Ovary (tissue), 10 donors: ENCODE measurements at places on chromosomes 16 and 17.
A peak's percentile ranks its signal among the peaks of the same experiment; 100 is the strongest.

DNA sequence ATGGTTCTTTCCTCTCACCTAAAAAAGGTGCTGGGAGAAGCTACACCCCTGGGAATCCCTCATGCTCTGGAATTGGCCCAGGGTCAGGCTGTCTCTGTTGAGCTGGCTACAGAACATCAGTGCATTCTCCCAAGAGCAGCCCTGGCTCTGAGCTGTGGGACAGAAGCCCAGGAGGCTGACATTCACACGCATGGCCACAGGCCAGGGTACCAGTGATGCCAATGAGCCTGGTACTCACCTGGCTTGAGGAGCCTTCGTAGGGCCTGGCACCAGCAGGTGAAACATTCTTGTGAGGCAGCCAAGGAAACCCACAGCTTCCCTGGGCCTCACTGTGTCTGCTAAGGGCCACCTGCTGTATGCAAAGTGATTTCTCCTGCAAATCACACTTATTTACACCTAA is 121.7 kb upstream of the CCL2 start:
- H3K4me1 ChIP-seq = no peaks in the 10 kb centered on the region
- H3K36me3 ChIP-seq = no peaks in the 10 kb centered on the region
- H3K27ac ChIP-seq = no peak overlapping the region
- H3K4me3 ChIP-seq = no peak overlapping the region

GRCh38 chr16:15942931-15943690 is 6.3 kb upstream of the ABCC1 start:
- H3K4me3 ChIP-seq = no peak overlapping the region
- H3K4me1 ChIP-seq = no peaks in the 10 kb centered on the region
- no peak for DNase-seq
- H3K27me3 ChIP-seq = no peaks in the 10 kb centered on the region

DNA sequence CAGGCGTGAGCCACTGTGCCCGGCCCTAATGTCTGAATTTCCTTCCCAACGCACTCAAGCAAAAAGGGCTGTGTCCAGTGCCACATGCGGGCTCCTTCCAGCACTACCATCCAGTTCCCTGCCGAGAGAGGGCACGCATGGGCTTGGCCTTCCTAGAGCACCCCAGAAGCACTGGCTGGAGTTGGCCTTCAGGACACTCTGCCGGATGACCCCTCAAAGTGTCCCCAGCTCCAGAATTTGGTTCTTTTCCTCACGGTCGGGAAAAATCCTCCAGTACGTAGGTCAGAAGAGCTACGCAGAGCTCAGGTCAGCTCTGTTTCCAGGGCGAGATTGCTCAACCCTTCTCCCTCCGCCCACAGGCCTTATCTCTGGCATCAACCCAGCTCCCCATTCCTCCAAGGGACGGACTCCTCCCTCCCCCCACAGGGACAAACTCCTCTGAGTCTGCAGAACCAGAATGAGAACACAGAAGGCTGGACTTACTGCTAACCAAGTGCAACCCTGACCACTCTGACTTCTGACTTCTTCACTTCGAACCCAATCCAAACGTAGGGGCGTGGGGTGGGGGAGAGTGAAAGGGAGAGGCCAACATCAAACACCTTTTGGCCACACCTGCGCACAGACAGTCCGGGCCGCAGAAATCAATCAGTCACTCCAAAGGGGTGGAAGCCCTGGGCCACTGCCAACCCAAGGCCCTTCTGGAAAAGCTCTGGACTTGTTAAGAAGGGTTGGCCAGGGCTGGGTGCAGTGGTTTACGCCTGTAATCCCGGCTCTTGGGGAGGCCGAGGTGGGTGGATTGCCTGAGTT is 3.6 kb downstream of the CDC42EP4 start:
- no peaks in the 10 kb centered on the region for H3K27me3 ChIP-seq
- peak overlapping the region; percentile 100 for H3K4me3 ChIP-seq
- DNase-seq = peak; percentile 91
- no peaks in the 10 kb centered on the region for H3K36me3 ChIP-seq

- no peaks in the 10 kb centered on the region for H3K27me3 ChIP-seq
- H3K36me3 ChIP-seq = no peaks in the 10 kb centered on the region
- no peak overlapping the region for H3K4me3 ChIP-seq
- peaks cover 3% of the 10 kb centered on the region for H3K4me1 ChIP-seq
- no peak for DNase-seq
- no peak overlapping the region for H3K27ac ChIP-seq
Measured at GRCh38 chr16:84110527-84110926, 6.2 kb downstream of the MBTPS1 start.

GRCh38 chr17:79045842-79046196 is 21.9 kb downstream of the C1QTNF1 start:
- no peaks in the 10 kb centered on the region for H3K27me3 ChIP-seq
- H3K36me3 ChIP-seq = no peaks in the 10 kb centered on the region
- H3K27ac ChIP-seq = no peak overlapping the region
- peak; percentile 82 for DNase-seq
- H3K4me1 ChIP-seq = peaks cover 2% of the 10 kb centered on the region

DNA sequence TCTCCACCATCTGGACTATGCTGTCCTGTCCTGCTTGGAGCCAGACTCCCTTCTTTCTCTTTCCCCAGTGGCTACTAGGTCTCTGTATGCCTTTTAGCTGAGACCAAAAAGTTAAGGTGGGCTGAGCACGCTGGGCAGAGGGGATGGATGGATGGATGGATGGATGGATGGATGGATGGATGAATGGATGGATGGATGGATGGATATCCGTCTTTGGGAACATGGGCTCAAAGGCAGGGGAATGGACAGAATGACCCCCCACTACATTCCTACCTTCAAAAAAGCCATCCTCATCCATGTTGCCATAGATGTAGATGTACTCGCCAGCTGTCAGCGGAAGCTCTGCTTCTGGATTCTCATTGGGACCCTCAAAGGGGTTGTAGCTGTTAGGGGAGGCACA is 12.8 kb downstream of the TSPOAP1 start:
- no peaks in the 10 kb centered on the region for H3K4me1 ChIP-seq
- H3K4me3 ChIP-seq = no peak overlapping the region
- H3K27ac ChIP-seq = no peak overlapping the region

- no peaks in the 10 kb centered on the region for H3K36me3 ChIP-seq
- H3K4me1 ChIP-seq = peaks cover 11% of the 10 kb centered on the region
- DNase-seq = no peak
- no peak overlapping the region for H3K27ac ChIP-seq
- no peaks in the 10 kb centered on the region for H3K27me3 ChIP-seq
Measured at GRCh38 chr16:3460121-3460520, 16.6 kb downstream of the NAA60 start.

DNA sequence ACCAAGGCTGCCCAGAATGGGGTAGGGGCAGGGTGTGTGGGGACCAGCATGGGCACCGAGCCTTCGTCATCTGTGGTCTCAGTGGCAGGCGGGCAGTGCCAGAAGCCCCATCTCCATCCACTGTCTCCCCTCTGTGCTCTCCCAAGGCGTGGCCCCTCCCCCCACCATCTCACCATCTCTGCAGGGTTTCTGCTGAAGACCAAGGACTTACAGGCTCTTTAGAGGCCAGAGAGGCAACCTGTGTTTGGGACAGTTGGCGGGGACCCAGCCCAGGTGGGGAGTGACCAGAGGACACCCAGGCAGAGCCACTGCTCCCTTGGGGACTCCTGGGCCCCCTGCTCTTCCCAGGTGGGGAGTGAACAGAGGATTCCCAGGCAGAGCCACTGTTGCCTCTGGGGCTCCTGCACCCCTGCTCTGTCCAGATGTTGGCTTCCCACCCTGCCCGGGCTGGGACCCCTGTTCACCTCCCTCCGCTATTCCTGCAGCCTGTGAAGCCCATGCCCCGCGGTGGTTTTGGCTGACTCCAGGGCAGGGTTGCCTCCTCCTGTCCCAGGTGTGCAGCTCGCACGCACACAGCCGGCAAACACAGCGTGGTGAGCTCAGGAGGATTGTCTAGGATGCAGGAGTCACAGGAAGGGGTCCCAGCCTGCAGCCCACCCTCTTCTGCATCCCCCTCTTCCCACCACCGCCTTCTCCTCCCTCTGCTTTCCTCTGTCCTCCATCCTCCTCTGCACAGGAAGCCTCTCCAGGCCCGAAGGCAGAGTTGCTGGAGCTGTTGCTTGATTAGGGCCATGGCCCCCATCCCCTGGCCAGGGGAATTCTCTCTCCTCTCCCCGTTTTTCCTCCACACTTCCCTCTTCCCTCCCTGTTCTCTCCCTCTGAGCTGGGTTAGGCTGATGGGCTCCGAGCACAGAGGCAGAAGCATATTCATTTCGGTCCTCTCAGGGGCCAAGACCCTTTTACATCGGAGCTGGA is 45.0 kb downstream of the SLC7A5 start:
- no peak overlapping the region for H3K4me3 ChIP-seq
- H3K4me1 ChIP-seq = no peaks in the 10 kb centered on the region
- DNase-seq = no peak
- H3K36me3 ChIP-seq = no peaks in the 10 kb centered on the region

GRCh38 chr17:41967141-41967920 is 736 bp downstream of the CNP start:
- peak overlapping the region; percentile 70 for H3K27ac ChIP-seq
- no peaks in the 10 kb centered on the region for H3K27me3 ChIP-seq
- peak overlapping the region; percentile 95 for H3K4me3 ChIP-seq

DNA sequence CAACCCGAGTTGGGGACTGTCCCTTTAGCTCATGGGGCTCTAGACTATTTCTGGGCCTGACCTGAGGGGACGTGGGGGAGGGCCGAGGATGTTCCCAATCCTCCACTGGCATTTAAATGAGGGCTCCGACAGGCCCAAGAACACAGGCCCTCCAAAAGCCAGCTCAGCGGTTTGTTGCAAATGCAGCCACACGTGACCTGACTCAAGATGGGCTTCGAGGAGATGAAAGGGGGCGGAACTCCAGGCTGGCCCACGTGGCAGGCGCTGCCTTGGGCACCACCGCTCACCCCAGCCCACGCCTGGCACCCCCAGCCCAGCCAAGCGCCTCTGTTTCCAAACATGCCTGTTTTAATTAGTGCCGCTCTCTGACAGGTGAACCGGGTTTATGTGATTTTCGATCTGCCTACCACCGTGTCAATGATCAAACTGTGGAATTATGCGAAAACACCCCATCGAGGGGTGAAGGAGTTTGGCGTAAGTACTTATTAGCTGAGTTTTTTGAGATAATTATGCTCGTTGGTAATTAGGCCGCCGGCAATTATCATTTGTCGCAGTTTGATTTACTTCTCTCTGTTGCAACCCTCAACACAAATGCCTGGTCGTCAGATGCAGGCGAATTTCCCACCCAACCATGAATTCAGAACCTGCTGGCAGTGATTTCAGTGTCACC is 226.7 kb downstream of the KATNIP start:
- H3K36me3 ChIP-seq = no peaks in the 10 kb centered on the region
- H3K27me3 ChIP-seq = no peaks in the 10 kb centered on the region
- H3K4me3 ChIP-seq = no peak overlapping the region
- H3K27ac ChIP-seq = no peak overlapping the region

- H3K36me3 ChIP-seq = no peaks in the 10 kb centered on the region
- DNase-seq = no peak
- H3K27ac ChIP-seq = no peak overlapping the region
- no peaks in the 10 kb centered on the region for H3K27me3 ChIP-seq
- H3K4me1 ChIP-seq = no peaks in the 10 kb centered on the region
- H3K4me3 ChIP-seq = no peak overlapping the region
Measured at GRCh38 chr16:9259914-9260608, 168.6 kb downstream of the HAPSTR1 start.

GRCh38 chr17:77325577-77326075 is 184.9 kb downstream of the SEC14L1 start:
- H3K36me3 ChIP-seq = no peaks in the 10 kb centered on the region
- H3K4me3 ChIP-seq = no peak overlapping the region
- H3K4me1 ChIP-seq = peaks cover 28% of the 10 kb centered on the region
- no peak for DNase-seq

DNA sequence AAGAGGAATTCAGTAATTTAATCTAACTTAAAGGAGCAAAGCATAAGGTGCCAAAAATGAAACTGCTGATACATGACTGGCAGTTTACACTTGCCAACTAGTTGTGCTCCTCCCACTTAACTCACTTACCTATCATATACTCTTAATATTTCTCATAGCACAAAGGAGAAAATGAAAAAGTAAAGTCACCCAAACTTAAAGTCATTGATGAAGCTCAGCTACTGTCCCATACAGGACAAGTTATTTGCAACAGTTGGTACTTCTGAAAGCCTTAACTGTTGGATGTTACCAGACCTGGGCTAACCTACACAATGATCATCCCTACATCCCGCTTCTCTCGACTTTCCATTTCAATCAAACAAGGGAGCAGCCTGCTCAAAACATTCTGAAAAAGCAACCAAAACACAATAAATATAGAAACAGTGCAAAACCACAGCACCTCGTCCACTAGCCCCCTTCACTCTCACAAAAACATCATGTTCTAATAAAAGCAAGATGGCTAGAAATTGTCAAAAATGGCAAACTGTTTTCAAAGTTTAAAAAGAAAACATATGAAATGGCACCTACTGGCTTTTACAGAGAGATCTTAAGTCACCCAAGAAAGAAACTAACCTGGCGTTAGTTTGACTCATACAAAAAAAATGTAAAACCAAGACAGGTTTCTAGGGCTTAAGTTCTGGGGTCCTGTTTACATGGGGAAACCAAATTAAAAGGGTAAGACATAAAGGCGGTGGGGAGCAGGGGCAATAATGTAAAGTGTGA is 868 bp downstream of the MED13 start:
- H3K4me3 ChIP-seq = peak overlapping the region; percentile 98
- no peaks in the 10 kb centered on the region for H3K36me3 ChIP-seq
- no peaks in the 10 kb centered on the region for H3K27me3 ChIP-seq
- DNase-seq = no peak
- H3K27ac ChIP-seq = peak overlapping the region; percentile 86

DNA sequence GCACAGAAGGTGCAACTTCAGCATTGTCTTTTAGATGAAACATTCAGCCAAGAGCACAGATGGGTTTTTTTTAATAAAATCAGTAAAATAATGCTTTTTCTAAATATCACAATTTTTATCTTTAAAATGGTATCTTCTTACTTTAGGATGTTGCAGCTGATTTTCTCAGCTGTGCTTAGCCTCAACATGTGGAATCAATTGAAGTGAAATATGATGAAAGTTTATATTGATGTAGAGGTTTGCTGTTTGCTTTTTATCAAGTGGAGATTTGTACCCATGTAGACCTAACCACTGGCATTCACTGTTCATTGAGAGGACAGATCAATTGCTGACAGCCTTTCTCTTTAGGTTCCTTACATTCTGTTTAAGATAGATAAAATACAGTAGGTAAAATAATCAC is 107.8 kb downstream of the CYB561 start:
- DNase-seq = no peak
- H3K4me3 ChIP-seq = no peak overlapping the region
- no peak overlapping the region for H3K27ac ChIP-seq
- H3K36me3 ChIP-seq = no peaks in the 10 kb centered on the region

GRCh38 chr16:10629592-10629963 is 49.2 kb upstream of the EMP2 start:
- no peak for DNase-seq
- H3K4me3 ChIP-seq = no peak overlapping the region
- H3K27me3 ChIP-seq = no peaks in the 10 kb centered on the region
- no peaks in the 10 kb centered on the region for H3K4me1 ChIP-seq

- DNase-seq = no peak
- no peaks in the 10 kb centered on the region for H3K4me1 ChIP-seq
- H3K27ac ChIP-seq = no peak overlapping the region
- no peaks in the 10 kb centered on the region for H3K36me3 ChIP-seq
- H3K4me3 ChIP-seq = no peak overlapping the region
Measured at GRCh38 chr17:35774499-35774898, 13.8 kb downstream of the C17orf50 start.
